Stimulated activated CD4-positive, alpha-beta T cell treated with anti-CD3 and anti-CD28 coated beads, Interleukin-12 subunit alpha, Interleukin-12 subunit beta, amount 100 ng/mL, for 48 hours (primary cell): ENCODE measurements at places on chromosomes 11 and 22.

DNA sequence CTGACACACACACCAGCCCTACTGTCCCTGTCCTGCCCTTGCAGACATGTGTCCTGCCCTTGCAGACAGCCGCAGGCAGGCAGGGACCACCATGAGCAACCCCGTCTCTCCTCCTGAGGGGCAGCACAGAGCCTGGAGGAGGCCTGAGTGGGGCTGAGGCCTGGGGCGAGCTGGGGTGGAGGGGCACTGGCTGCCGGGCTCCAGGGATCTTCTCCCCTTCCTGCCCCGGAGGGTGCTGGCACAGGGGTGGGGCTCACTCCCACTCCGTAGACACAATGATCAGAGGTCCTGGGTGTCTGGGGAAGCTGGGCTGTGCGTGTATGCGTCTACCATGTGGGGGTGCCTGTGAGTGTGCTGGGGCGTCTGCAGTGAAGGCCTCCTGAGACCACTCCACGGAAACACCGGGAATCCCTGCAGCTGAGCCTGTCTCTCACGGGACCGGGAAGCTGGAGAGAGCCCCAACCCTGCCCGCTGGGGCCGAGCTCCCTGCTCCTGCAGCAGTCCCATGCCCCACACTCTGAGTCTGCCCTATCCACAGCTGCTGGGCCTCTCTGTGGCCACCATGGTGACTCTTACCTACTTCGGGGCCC, 588 bp downstream of the TSPAN32 start:
- DNase-seq, result no peak

DNA sequence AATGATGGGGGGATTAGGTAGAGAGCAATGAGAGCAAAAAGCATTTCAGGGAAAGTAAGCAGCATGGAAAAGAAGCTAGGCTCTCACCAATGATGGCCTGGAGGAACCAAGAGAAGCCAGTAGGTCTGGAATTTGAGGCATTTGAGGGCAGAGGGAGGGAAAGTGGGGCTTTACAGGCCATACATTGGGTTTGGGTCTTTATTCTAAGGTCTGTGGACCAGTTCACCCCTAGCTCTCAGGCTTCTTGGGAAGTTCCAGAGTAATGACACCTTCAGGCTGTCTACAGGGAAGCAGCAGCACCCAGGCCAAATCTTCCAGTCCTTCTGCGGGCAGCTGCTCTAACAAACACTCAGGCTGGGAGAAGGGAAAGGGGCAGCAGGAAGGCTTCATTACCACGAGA, 29.4 kb downstream of the ARFGAP2 start:
- DNase-seq, result no peak

DNA sequence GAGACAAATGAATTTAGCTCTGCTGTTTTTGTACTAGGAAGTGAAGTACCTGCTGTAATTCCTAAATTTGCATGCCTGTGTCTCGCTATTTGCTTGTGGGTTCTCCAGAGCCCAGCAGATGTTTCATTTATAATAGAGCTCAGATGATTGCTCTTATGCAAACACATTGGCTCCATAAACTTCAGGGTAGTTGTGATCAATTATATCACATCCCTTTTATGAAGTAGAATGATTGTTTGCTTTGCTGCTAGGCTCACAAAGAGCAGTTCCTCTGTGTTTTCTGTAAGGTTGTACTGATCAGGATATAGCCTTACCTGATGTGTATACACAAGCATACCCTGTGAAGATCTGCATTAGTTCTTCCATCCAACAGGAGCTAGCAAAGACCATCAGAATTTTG, 64.1 kb downstream of the C11orf87 start:
- no peak for DNase-seq

- no peak for DNase-seq
These were observed 21.3 kb downstream of the SIK2 start for GRCh38 chr11:111623527-111624030.

DNA sequence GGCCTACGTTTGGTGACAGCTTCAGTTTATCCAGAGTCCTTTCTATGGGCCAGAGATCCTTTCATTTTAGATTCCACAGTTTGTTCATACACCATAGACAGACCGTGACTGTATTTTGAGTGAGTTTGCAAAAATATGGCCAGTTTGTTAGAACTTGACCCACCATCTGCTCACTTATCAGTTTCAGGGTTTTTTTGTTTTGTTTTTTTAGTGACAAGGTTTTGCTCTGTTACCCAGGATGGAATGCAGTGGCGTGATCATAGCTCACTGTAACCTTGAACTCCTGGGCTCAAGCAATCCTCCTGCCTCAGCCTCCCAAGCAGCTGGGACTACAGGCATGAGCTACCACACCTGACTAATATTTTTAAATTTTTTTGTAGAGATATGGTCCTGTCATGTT, 9.1 kb upstream of the CKAP5 start:
- no peak for DNase-seq

DNA sequence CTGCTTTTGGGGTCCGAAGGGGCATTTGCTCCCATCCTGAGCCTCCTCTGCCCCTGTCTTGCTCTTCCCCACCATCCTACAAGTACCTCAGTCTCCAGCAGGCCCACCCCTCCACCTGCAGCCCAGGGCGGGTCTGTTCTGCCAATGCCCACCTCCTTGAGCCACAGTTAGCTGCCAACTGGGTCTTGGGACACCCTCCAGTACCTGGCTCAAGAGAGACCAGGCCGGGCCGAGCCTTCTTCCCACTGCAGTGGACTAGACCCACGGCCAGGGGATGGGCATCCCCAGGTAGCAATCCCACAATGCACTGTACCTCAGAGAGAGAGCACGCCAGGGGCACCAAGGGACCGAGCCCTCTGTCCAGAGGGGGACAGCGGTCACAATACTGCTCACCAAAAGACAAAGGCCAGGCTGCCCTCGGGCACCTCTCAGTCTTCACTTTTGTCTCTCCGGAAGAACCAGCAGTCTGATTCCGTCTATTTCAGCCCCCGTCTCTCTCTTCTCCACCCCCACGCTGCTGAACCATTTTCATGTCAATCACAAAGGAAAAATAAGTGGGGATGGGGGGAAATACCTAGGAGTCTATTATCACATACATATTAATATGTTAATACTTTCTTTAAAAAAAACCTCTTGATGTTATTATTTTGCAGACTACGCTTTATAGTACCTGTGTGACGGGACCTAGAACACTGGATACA, 51.7 kb downstream of the SYT13 start:
- DNase-seq, result no peak

DNA sequence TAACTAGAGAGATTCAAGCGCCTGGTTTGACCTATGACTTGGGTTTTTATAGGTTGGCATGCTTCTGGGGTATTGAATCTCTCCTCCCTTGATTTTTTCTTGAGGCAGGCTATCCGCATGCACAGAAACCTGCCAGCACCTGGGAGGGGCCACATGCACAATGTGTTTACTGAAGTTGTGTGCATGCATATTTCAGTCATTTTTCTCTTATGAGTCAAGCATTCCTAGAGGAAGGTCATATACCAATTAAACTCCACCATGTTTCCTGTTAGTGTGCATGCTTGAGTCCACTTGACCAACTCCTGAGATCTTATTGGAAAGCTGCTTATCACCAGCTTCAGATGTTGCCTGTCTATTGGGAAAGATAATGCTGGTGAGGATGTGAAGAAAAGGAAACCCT, 1718.4 kb downstream of the LRRC4C start:
- no peak for DNase-seq

GRCh38 chr11:118001494-118001971, 15.3 kb downstream of the IL10RA start:
- no peak for DNase-seq

DNA sequence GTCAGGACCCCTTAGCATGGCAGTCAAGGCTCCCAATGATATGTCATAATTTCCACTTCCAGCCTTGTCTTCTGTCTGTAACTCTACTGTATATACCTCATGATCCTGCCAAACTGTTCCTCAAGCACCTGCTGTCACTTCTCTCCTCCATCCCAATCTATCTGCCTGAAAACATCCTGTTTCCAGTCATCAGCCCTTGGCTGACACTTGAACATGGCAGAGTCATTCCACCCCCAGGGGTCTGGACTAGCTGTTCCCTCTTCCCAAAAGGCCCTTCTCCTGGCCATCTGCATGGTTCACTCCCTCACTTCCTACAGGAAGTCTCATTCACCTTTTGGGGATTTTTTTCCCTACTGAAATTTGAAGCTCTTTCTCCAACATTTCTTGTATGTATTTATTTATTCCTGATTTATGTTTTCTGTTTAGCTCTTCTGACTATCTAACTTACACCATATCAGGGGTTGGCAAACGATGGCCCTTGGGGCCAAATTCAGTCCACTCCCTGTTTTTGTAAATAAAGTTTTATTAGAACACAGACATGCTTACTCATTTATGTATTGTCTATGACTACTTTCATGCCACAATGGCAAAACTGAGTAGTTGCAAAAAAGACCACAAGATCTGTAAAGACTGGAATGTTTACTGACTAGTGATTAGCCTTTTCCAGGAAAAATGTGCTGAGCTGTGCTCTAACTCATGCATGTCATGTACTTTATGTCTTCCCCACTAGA, 278.4 kb downstream of the KIRREL3 start:
- no peak for DNase-seq

GRCh38 chr11:73916435-73916834, 34.4 kb upstream of the DNAJB13 start:
- no peak for DNase-seq

DNA sequence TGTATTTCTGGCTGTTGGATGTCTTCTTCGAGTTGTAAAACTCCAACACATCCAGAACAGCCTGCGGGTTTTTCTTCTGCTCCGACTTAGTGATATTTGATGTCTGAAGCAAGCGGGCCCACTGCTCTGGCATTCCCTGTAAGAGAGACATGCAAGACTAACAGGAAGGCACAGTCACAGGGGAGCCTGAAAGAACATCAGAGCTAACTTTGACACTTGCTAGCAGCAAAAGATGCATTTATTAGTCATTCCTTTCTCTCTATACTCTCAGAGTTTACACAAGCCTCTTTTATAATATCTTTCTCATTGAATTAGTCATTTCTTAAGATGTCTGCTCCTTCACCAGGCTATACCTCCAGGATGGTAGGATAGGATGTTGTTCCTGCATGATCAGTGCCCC, 77.8 kb upstream of the GDPD4 start:
- no peak for DNase-seq

DNA sequence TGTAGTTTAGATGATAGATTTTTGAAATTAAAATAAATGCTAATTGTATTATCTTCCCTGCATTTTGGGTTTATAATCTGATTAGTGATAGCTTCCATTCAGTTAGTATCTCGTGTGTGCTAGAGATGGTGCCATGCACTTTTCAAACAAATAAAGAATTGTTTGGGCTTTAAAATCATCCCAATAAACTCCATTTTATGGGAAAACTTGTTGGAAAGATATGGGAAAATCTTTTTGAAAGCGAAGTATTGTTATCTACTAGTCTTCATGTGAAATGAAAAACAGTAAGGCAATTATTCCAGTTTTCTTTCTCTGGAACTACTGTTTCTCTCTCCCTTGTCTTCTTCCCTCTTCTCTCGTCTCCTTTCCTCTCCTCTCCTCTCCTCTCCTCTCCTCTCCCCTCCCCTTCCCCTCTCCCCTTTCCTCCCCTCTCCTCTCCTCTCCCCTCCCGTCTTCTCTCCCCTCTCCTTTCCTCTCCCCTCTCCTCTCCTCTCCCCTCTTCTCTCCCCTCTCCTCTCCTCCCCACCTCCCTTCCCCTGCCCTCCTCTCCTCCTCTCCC, 27.9 kb upstream of the MUC15 start:
- DNase-seq, result no peak

GRCh38 chr11:76086743-76087635, 119.3 kb downstream of the WNT11 start:
- no peak for DNase-seq

DNA sequence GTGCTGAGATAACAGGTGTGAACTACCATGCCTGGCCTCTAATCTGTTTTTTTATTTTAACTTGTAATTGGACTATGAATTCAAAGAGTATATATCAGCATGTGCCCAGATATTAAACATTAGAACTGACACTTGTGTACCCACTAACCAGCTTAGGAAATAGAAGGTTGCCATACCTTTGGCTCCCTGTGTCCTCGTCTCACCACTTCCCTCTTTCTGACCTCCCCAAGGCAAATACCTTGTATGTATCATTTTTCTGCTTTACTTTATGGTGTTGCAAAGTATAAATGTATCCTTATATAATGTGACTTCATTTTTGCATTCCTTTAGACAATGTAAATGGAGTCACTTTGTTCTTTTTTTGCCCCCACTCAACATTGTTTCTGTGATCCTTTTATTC, 9.1 kb downstream of the PPP6R3 start:
- DNase-seq, result no peak

DNA sequence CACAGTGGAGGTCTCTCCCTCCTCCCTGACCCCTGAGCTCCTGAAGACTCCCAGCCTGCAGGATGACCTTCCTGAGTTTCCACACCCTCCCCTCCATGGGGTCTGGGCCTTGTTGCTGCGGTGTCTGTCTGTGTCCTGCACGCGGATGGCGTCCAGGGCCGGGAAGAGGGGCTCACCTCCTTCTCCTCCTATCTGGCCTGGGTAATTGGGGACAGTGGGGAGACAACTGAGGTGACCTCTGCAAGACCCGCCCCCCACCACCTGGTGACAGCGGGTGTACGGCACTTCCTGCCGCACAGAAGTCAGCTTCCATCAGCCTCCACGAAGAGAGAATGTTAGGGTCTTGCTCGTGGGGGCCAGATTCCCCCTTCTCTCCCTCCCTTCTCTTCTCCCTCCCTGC, 31.7 kb downstream of the LINC01488 start:
- DNase-seq, result no peak
